Sigmoid colon (tissue), 7 donors: ENCODE measurements at places on chromosomes 2 and 18. TPM values are rescaled to one million over a fixed set of nuclear protein-coding genes. Genes with fewer than 3 reads are reported as not detected.

- no peak overlapping the region for H3K4me3 ChIP-seq
- H3K27ac ChIP-seq, result no peak overlapping the region
- no peak for DNase-seq
- no peaks in the 10 kb centered on the region for H3K36me3 ChIP-seq
Observed at GRCh38 chr18:58541146-58541788, 87.6 kb downstream of the ALPK2 start.

DNA sequence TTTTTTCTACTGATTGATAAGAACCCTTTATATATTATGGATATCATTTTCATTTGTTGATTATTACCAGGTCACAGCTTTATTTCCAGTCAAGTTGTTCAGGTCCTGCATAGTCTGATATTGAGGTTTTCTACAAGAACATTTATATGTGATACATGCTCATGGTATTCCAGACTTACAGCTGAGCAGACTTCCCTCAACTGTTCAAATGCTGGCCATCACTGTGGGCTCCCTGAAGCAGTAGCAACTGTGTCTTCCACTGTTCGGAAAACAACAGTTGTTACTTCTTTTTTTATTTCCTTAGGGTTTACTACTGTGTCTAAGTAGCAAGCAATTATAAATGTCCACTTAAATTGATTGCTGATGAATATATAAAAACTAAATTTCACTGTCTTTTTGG, 79.5 kb downstream of the DGKD start:
- peaks cover 3% of the 10 kb centered on the region for H3K4me1 ChIP-seq
- peak; percentile 9 for DNase-seq
- no peak overlapping the region for H3K4me3 ChIP-seq
- peaks cover 5% of the 10 kb centered on the region for H3K36me3 ChIP-seq

DNA sequence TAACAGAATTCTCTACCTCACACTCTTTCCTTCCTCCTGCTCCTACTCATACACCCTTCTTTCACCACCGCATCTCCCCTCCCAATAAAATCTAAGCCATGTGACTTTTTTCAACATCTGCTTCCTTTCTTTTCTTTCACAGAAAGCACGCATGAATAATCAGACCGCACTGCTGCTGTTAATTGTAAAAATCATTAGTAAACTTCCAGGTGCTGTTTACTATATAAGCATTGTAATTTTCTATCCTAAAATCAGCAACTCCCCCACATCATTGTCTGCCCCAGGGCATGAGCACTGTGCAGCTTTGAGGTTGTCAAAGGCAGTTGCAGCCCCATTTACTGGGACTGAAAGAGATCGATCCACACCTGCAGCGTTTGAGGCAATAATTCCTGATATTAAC, 782.6 kb upstream of the ID2 start:
- no peaks in the 10 kb centered on the region for H3K4me1 ChIP-seq
- H3K4me3 ChIP-seq, result no peak overlapping the region
- DNase-seq, result no peak
- no peak overlapping the region for H3K27ac ChIP-seq
- H3K36me3 ChIP-seq, result no peaks in the 10 kb centered on the region

DNA sequence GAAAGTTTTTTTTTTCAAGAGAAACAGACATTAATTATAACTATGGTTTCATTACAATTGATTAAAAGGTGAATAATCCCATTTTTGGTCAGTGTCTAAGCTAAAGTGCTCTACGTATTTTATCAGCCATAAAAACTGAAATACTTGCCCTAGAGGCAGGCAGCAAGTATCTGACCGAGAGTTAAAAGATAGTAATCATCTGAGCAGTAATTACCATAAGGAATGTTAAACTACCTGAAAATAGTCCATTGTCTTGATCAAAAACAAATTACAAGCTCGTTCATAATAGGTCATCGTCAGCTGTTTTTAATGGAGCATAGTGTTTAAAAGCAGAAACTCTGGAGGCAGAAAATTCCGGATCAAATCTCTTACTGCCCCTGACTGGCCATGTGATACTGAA, 105.7 kb upstream of the ZEB2 start:
- H3K27ac ChIP-seq, result no peak overlapping the region
- no peaks in the 10 kb centered on the region for H3K27me3 ChIP-seq
- no peaks in the 10 kb centered on the region for H3K36me3 ChIP-seq
- no peak overlapping the region for H3K4me3 ChIP-seq

DNA sequence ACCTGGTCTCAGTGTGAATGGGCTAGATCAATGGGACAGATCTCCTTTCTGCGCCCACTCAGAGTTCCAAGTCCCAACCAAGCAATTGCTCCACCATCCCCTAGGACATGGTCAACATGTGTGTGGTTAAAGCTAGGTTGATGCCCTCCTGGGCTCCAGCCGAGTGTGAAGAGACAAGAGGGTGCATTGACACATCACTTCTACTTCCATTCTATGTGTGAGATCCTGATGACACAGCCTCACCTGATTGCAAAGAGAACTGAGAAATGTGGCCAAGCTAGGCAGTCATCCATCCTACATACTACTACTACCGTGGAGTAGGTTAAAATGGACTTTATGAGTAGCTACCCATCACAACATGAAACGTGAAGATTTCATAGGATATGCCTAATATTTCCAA, 106.8 kb downstream of the NCKAP5 start:
- H3K36me3 ChIP-seq, result no peaks in the 10 kb centered on the region
- H3K27me3 ChIP-seq, result no peaks in the 10 kb centered on the region
- no peak for DNase-seq

GALR1 gene
- 0.28 TPM for total RNA-seq

ODC1 gene
- 58.7 TPM for total RNA-seq
